Peyer's patch (tissue), 4 donors: ENCODE measurements at places on chromosomes 5 and 9. TPM values are rescaled to one million over a fixed set of nuclear protein-coding genes. Genes with fewer than 3 reads are reported as not detected.
A peak's percentile ranks its signal among the peaks of the same experiment; 100 is the strongest.

The F12 gene
- 6.0 TPM for total RNA-seq

The C9orf43 gene
- total RNA-seq, result 5.0 TPM

The NDST1 gene
- total RNA-seq, result 82.0 TPM

The PCDHGA11 gene
- total RNA-seq, result 3.1 TPM

The LMBRD2 gene
- 26.4 TPM for total RNA-seq

The IL5 gene
- total RNA-seq, result not detected

The PALM2AKAP2 gene
- total RNA-seq, result 3.3 TPM

The GABBR2 gene
- total RNA-seq, result not detected

The IL4 gene
- total RNA-seq, result not detected

The TRIM7 gene
- total RNA-seq, result 1.9 TPM

DNA sequence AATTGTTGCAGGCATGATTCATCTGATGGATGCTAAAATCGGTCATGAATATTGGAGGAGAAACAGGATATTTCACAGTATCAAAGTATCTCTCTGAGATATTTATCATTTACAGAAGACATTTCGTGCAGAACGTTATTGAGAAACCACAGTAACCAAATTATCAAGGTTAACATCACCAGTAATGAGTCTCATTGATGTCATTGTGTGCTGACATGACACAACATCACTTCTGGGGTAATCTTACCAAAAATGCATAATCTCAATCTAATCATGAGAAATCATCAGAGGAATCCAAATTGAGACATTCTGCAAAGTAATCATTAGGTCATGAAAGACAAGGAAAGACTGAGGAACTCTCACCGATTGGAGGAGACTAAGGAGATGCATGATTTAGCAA is 42.7 kb downstream of the C5orf22 start:
- DNase-seq, result no peak

GRCh38 chr9:10366171-10366779 is 246.5 kb downstream of the PTPRD start:
- DNase-seq, result no peak

GRCh38 chr9:128006332-128006996 is 25.7 kb upstream of the EEIG1 start:
- DNase-seq, result no peak

DNA sequence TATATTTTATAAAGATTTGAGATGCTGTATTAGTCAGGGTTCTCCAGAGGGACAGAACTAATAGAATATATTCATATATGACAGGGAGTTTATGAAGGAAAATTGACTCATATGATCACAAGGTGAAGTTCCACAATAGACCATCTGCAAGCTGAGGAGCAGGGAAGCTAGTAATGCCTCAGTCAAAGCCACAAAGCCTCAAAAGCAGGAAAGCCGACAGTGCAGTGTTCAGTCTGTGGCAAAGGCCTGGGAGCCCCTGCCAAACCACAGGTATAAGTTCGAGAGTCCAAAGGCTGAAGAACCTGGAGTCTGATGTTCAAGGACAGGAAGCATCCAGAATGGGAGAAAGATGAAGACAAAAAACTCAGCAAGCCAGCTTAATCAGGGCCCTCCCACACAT is 382.2 kb downstream of the LRRC70 start:
- DNase-seq, result no peak

DNA sequence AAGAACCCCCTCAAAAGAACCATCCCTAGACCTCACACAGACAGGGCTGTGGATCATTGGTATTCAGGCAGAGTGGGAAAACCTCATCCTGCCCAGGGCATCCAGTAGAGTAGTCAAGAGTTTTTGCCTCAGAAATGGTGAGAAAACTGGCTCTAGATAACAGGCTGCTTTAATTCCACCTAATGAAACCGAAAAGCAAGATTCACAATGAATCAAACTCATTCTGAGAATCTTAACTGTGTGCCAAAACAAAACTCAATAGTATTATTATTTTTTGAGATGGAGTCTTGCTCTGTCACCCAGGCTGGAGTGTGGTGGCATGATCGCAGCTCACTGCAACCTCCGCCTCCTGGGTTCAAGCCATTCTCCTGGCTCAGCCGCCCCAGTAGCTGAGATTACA is 17.8 kb upstream of the NPM1 start:
- DNase-seq, result no peak

GRCh38 chr5:76490960-76491359 is 87.9 kb downstream of the IQGAP2 start:
- DNase-seq, result no peak

DNA sequence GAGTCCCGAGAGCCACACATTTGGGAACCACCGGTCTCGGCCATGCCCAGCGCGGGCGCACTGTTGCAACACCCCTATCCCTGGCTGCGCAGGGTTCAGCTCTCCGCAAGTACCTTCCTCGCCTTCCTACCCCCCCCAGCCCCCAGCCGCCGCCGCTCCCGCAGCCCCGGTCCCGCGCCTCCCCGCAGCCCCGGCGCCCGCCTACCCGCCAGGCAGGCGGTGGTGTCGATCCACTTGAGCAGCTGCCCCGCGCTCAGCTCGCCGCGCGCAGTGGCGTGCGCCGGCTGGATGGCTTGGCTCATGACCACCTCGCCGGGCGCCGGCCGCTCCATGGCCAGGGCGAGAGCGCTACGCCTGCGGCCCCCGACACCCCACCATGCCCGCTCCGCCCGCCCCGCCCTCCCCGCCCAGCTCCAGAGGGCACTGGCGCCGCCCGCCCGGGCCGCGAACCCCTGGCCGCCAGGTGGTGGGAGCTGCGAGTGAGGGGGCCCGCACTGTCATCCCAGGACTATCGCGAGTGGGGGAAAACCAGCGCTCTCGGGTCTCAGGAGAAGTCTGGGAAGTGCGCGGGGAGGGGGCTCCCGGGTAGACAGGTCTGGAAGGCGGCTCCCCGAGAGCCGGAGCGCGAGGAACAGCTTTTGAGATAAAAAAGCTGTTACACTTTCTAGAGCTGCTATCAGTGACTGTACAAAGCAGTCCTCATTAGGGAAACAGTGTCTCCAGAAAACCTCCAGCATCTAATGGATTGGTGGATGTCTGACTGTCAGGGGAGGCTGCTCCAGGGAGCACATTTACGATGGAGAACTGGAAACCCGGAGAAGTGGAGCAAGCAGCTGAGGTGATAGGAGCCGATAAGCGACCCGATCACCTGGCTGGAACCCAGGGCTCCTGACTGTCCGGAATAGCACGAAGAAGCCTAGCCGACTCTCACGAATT is at the start of gene ACOT12:
Gene ACOT12, minus strand, starts transcription at position 352 of the 936 bp plus-strand sequence. Its CDS starts 20 bp downstream, at position 332.
- DNase-seq, result peak; percentile 51

DNA sequence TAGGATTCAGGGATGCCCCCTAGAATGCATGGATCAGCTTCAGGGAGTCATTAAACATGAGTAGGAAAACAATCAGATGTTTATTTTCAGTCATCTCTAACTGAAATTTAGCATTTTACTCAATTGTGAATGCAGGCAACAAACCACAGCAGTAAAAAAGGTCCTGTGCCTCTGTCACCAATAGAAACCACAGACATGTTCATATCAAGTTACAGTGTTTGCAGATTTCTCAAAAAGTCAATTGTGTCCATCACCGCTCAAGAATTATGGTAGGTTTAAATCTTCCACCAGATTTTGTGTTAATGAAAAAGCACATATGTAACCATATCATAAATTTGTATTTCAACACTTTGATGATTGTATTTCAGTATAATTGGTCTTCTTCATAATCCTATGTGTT is 68.4 kb upstream of the SLC1A1 start:
- no peak for DNase-seq

- DNase-seq, result no peak
These were observed 102.9 kb downstream of the LIFR start for GRCh38 chr5:38453506-38453905.

GRCh38 chr9:98732801-98733200 is 24.1 kb upstream of the GABBR2 start:
- DNase-seq, result no peak

GRCh38 chr9:124771867-124772679 is 962 bp upstream of the NR6A1 start:
- peak; percentile 77 for DNase-seq

- DNase-seq, result no peak
These were observed 2.7 kb downstream of the RPL37 start for GRCh38 chr5:40832345-40832744.

GRCh38 chr5:19534751-19535150 is 453.2 kb downstream of the CDH18 start:
- no peak for DNase-seq

DNA sequence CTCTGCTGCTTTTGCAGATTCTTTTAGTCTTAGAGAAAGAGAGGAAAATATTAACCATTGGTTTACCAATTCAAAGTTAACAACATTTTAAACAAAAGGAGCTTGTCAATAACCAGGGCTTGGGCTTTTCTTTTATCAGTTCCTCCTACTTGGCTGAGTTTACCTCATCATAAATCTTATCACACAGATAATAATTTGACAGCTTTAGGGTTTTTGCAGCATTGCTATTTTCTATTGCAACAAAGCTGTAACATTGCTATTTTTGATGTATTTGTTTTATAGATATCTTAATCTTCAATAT is 9.8 kb upstream of the ABL1 start:
- DNase-seq, result no peak

GRCh38 chr9:121880343-121880898 is 212.7 kb downstream of the TTLL11 start:
- no peak for DNase-seq

DNA sequence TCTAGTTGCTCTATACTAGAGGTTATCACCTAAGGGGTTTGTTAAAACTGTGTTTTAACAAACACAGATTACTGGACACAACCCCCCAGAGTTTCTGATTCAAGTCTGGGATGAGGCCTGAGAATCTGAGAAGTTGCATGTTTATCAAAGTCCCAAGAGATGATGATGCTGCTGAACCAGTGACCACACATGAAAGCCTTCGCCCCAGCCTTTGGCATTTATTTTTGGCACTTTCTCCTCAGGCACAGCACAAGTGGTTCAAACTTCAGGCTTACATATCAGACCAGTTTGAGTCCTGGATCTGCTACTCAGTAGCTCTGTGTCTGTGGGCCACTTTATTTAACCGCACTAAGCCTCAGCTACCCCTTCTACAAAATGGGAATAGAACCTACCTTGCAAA is 407.2 kb upstream of the PIK3R1 start:
- DNase-seq, result no peak

GRCh38 chr9:96621618-96622017 is 2.0 kb upstream of the CDC14B start:
- no peak for DNase-seq

- no peak for DNase-seq
These were observed 17.3 kb downstream of the CORO2A start for GRCh38 chr9:98175028-98175569.

DNA sequence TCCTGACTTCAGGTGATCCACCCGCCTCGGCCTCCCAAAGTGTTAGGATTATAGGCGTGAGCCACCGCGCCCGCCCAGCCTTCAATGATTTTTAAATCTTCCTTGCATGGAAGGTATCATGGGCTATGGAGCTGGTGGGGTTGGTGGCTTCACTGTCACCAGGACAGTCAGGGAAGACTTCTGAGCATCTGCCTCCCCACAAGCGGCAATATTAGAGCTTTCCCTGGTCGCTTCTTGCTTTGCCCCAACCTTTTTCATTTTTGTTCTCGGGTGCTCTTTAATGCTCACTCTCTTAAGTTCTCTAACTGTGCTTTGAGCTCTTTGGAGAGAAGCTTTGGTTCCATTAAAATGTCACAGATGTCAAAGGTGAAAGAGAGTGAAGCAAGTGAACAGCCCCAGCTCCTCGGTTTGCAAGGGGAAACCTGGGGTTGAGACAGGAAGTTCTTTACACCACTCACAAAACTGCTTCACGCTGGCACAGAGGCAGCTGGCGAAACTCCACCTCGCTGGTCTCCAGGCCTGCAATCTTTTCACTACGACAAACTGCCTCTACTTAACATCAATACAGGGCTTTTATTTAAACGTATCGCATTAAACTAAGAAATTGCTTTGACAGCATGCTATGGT is 142.5 kb upstream of the RETREG1 start:
- DNase-seq, result no peak

- no peak for DNase-seq
These were observed 131.4 kb downstream of the COMMD10 start for GRCh38 chr5:116216246-116216645.

- no peak for DNase-seq
These were observed 216.9 kb downstream of the CD180 start for GRCh38 chr5:66979738-66980137.

DNA sequence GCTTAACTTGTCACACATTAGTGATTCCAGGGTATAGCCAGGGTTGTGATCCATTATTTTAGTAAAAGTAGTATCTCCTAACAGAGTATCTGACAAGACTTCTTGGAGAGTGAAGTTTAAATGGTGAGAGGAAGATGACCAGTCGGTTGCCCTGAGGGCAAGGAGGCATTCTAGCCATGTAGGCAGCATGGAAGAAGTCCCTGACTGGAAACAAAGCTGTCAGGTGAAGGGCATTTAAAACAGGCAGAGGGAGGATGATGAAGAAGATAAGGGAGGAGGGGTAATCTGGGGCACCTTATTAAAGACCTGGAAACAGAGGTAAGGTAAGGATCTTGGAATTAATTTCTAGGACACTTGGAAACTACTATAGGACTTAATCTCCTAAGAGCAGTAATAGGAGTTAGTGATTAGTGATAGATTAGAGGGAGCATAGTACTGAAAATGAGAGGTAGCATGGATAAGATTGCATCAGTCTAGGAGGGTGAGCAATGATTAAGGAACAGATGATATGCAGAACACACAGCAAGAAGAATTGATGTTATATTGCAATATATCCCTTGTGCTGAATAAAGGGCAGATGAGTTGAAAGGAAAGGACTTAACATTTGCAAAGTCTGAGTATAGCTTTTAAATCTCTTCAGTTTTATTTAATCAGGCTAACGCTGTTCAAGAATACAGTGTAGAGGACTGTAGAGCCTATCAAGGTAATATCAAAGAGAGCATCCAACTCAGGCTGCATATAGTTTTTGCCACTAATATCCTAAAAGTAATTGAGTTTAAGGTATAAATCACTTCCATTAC is 9.6 kb downstream of the KIF2A start:
- DNase-seq, result no peak

DNA sequence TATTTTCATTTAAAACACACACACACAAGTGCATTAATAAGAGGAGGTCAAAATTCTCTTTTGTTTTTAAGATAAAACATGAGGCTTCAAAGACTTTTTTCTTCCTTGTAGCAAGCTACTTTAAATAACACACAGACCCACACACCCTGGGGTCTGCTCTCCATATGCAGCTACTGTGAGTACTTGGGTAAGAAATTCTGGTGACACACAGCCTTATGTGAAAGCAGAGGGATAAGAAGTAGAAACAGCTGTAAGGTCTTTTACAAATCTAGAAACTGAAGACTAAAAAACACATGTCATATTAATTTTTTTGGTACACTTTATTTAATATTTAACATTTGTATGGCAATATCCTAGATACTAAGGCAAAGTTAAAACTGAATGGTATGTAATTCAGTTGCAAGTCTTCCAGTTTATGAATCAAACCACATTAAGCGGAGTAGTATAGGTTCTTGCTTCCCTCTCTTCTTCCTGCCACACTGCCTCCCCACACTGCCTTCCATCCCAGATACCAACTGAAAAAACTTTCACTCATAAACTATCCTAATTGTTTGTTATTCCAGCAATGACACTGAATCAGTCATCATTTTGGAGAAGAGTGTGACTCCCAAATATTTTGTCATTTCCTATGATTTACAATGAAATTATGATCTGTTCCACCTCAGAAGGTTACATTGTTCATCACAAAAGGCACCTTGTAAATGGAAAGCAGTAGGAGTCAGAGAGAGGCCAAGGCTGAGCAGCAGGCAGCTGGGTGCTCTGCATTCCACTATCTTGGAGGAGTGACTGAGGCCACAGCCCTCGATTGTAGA is 92.0 kb downstream of the PLCXD3 start:
- DNase-seq, result no peak

- DNase-seq, result no peak
These were observed 19.4 kb downstream of the CAVIN4 start for GRCh38 chr9:100597236-100597635.

- DNase-seq, result no peak
These were observed 351.8 kb upstream of the WWC1 start for GRCh38 chr5:167939686-167940085.
